ENCODE measurements at places on chromosomes 2 and 18.

DNA sequence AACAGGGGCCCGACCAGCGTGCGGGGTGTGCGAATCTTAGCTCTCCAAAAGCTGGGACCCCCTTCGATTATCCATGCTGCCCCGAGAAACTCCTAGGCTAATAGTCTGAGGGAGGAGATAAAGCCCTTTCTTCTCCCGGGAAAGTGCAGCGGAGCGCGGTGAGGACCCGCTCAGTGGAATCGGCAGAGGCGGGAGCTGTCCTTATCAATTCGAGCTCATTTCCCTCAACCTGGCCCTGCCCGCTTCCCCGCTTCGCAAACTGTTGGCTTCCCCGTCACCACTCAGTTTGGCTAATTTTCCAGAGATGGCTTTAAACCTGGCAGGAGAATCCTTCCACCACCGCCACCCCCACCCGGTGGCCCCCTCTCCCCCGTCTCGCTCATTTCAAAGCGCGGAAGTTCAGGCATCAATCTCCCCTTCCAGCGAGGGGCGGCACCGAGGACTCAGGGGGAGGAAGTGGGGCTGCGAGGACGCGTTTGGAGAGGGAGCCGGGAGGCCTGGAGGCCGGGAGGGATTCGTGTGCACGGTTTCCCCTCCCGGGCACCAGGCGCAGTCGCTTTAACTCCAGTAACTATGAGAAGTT, 1.6 kb downstream of the KLHL14 start:
- no peak for DNase-seq

DNA sequence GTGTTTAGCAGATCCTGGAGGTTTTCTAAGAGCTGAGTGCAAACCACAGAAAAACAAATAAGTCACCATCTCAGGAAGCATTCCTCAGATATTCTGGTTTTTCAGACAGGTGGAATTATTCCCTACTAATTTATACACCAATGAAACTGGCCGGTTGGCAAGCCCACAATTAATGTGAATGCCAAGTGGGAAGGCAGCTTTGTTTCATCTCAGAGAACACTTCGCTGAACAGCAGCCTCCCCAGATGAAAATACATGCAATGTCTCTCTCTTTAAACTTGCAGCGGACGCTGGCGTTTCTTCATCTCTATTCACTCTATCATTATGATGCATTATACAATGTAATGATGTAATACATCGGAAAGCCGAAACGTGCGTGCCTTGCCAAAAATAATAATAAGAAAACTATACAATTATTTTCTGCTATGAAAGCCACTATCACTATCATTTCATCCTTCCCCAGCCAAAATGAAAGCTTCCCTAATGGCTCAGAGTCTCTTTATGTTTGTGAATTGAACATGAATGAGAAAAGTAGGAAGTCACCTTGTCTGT, 649.4 kb downstream of the BCL11A start:
- DNase-seq = no peak

GRCh38 chr18:51425889-51426288, 228.4 kb upstream of the MEX3C start:
- DNase-seq = no peak

GRCh38 chr2:8485736-8486135, 196.1 kb upstream of the ID2 start:
- DNase-seq = no peak

GRCh38 chr18:73715210-73715670, 432.4 kb downstream of the FBXO15 start:
- no peak for DNase-seq
